ENCODE measurements at places on chromosomes 5 and 9.

DNA sequence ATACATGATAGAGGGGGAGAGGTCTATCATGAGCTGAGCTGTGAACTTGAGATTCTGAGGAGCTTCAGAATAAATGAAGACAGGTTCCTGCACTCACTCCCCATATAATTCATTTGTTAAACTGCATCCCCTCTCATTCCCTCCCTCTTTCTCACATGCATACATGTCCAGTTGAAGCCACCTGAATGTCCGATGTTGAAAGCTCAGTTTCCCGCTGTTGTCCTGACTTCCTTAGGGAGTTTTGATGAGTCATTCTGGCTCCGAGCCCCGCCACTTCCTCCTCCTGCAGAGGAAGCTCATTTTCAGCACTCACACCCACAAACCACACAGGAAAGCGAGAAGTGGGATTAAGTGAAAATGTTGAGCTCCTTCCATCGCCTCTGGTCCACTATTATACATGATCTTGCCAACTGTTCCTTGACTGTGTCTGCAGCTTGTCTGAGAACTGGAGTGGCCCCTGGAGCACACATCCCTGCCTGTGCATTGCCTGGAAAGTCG is 121.2 kb downstream of the CEMIP2 start:
- peak; percentile 57 for DNase-seq

DNA sequence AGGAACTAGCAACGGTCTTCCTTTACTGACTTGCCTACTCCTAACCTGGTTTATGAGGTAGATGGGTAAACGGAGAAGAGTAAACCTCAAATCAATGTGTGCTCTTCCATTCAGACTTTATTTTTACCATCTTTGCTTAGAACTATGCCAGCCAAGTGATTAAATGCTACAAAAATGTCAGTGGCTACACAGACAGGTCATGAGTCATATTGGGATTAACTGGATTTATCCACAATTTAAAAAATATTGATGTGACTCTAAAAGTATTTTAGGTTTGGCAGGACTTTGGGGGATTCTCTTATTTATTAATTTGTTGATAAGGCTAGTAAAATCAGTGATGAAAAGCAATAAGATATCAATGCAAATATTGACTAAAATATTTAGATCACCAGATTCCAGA is 275.0 kb downstream of the PLK2 start:
- DNase-seq = no peak

DNA sequence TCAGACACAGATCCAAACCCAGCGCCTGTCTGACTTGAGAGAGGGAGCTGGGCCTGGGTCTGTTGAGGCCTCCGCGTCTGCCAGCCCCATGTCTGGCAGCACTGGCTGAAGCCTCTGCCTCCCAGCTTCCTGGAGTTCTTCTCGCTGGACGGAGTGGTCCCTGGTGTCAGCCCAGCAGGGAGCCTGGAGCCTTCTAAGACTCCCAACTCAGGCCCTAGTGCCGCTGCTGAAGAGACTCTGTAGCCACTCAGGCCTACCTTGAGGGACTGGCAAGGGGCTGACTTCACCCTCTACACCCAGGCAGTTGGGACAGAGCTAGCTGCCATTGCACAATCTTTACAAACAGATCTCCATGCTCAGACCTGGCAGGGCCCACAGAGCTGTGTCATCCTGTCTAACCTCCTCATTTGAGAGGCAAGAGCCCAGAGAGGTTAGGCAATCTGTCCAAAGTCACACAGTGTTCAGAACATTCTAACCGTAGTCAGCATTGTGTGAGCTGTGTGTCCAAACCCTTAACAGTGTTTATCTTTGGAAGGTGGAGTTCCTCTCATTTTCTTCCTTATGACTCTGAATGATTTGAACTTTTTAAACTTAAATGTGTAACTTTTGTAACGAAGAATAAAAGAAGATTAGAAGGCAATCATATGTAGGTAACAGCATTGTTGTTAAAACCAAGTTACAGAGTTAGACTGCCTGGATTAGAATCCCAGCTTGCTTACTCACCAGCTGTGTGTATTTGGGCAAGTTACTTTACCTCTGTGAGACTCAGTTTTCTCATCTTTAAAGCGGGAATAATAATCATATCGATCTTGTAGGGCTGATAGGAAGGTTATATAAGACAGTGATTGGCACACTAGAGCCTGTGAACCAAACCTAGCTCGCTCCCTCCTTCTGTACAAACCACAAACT is 4.6 kb upstream of the DUSP1 start:
- DNase-seq = peak; percentile 84

GRCh38 chr5:58294598-58295305 is 165.1 kb downstream of the PLK2 start:
- no peak for DNase-seq

GRCh38 chr5:136526791-136527190 is 161.4 kb upstream of the TRPC7 start:
- DNase-seq = no peak

GRCh38 chr9:113771199-113771598 is 104.9 kb upstream of the ZNF618 start:
- no peak for DNase-seq

- peak; percentile 65 for DNase-seq
Measured at GRCh38 chr5:163434401-163434866, 3.0 kb upstream of the CCNG1 start.

GRCh38 chr5:142248853-142249462 is 75.9 kb downstream of the SPRY4 start:
- no peak for DNase-seq

GRCh38 chr9:131700765-131701435 is 39.0 kb downstream of the RAPGEF1 start:
- DNase-seq = peak; percentile 16

DNA sequence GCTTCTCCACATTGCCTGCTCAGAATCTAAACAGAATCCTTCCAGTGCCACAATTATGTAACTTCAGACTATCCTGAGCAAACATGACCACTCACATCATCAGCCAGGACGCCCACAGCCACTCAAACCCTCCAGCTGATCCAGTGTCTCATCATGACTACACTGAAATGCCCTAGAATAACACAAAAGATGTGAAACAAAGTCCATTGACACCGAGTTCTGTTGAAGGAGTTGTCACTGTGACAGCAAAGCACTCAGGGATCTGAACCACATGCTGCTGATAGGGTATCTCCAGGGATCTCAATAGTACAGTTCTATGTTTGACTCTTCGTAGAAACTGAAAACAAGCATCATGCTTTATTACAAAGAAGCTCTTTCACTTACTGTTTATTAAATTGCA is 150.2 kb downstream of the GABBR2 start:
- DNase-seq = no peak

DNA sequence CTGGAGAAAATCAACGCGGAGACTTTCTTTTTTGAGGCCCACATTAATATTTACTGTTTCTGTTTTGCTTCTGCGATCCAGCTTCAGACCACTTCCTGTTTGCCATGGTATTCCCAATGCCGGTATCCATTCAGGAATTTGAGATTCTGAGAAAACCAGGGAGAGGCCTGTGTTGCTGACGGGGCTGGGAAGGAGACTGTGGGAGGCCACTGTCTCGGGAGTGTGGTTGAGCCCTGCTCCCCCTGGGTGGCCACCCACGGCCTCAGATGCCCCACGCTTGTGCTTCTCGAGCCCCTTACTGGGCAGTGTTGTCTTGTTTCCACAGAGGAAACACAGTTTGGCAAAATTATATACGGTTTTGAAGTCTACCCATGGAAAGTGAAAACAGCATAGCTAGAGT is 403.6 kb upstream of the IRX2 start:
- DNase-seq = no peak

- DNase-seq = no peak
Measured at GRCh38 chr9:124784509-124784908, 7.6 kb downstream of the OLFML2A start.

GRCh38 chr9:113556877-113557593 is 93.5 kb downstream of the RGS3 start:
- DNase-seq = no peak

GRCh38 chr9:98742325-98743280 is 33.9 kb upstream of the GABBR2 start:
- DNase-seq = no peak

- DNase-seq = no peak
Measured at GRCh38 chr5:87339986-87340385, 72.3 kb downstream of the RASA1 start.

GRCh38 chr9:1969898-1970297 is 45.2 kb upstream of the SMARCA2 start:
- no peak for DNase-seq

DNA sequence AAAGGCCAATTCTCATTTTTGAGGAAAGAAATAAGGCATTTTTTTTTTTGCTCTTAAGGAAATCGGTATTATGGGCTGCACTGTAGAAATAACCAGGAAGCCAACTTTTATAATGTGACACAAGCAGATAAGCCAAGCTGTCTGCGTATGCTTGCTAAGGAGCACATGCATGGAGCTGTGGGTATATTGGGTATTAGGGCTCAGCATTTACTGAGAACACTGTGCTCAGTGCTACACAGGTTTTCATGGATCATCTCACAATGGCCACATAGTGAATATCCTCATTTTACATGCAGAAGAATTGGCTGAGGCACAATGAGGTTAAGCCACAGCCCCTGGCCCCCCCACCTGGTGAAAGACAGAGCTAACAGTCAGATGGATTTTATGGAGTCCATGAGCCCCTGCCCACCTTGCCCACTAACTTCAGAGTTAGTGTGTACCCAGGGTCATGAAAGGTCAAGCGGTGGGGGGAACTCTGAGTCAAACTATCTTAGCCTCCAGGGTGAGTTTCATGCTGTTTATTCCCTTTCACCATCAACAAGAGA is 204.8 kb downstream of the SPATA31A6 start:
- DNase-seq = peak; percentile 3

- peak; percentile 56 for DNase-seq
Measured at GRCh38 chr5:123367739-123368138, 55.5 kb downstream of the CEP120 start.

DNA sequence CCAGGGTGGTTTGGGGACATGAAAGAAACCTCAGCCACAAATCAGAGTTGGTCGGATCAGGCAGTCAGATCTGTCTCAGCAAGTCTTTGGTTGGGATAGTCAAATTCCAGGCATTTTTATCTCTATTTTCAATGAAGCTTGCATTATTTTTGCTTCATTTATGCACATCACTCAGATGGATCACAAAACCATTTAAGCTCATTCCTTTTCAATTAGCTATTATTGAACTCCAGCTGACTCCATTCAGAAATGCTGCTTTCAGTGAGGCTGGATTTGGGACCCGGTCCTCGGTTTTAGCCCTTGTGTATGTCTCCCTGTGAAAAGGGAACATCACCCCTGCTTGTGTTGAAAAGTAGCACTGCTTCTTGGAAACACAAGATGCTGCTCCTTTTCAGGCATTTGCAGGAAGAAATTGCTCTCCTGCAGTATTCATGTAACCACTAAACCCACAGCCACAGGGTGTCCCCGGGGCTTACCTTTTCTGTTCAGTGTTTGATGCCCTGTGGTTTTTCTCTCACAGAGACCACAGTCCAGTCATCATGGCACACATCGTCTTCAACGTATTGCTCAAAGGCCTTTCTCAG is 232.9 kb downstream of the NFIB start:
- no peak for DNase-seq

GRCh38 chr5:168916266-168916665 is 337.1 kb upstream of the PANK3 start:
- DNase-seq = no peak

DNA sequence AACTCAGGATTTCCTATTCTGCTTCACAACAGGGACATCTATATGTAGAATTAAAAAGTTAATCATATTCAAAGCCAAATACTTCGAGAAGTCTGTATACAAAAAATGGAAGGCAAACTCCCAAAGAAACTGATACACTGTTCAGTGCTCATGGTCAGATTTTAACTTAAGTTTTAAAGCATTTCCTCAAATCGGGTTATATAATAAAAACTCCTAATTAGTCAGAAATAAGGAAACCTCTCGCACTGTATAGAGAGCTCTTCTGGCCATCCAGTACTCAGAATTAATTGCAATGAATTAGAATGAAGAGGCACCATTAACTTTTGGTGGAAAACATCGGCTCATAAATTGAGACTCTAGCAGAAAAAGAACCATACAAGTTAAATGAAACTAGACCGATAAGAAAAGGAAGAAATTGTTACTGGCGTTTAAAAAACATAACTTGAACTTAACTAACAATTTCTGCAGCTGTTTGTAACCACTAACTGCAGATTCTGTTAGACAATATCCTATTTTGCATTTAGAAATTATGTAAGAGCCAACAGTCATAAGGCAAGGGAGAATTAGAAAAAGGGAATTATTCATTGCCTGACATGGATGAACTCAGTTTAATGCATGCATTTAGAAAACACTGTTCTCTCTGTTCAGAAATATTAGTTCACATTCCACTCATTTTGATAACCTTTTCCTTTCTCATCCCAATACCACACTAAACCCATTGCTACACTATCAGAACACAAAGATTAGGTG is 96.6 kb downstream of the FNBP1 start:
- DNase-seq = peak; percentile 46

GRCh38 chr5:134131165-134131564 is 16.7 kb downstream of the TCF7 start:
- DNase-seq = no peak

- DNase-seq = no peak
Measured at GRCh38 chr9:89104821-89105220, 73.8 kb downstream of the SHC3 start.

GRCh38 chr5:64534033-64534432 is 28.2 kb downstream of the RGS7BP start:
- DNase-seq = no peak

DNA sequence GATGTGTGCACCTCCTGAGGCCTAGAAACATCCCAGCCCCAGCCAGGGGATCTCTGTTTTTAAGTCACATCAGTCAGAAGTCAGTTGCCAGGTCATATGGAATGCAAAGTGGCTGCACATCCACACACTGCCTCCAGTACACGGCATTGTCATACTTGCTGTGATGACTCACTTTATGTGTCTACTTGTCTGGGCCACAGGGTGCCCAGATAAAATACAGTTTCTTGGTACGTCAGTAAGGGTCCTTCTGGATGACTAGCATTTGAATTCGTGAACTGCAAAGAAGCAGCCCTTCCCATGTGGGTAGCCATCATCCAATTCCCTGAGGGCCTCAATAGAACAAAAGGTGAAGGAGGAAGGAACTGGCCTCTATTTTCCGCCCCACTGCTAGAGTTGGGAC is 27.7 kb downstream of the AUH start:
- DNase-seq = no peak

- no peak for DNase-seq
Measured at GRCh38 chr5:40906351-40906751, 2.9 kb upstream of the C7 start.

- peak; percentile 87 for DNase-seq
Measured at GRCh38 chr9:89408628-89409101, 89.2 kb downstream of the SEMA4D start.

GRCh38 chr9:351916-352315 is 137.3 kb downstream of the DOCK8 start:
- DNase-seq = no peak

DNA sequence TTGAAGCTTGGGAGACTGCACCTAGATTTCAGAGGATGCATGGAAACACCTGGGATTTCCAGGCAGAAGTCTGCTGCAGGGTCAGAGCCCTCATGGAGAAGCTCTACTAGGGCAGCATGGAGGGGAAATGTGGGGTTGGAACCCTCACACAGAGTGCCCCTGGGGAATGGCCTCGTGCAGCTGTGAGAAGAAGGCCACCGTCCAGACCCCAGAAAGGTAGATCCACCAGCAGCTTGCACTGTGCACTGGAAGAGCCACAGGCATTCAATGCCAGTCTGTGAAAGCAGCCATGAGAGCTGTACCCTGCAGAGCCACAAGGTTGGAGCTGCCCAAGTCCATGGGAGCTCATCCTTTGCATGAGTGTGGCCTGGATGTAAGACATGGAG is 285.3 kb upstream of the FAM174A start:
- DNase-seq = no peak

Data from hematopoietic multipotent progenitor cell treated with erythropoietin and hydrocortisone succinate and interleukin-3 and kit ligand, for 6 days (in vitro differentiated cells).